ENCODE measurements at places on chromosomes 13 and 19.

- DNase-seq: no peak
These were observed 46.4 kb upstream of the ZNF536 start for GRCh38 chr19:30325676-30326392.

GRCh38 chr19:55441319-55441691 lies 1.8 kb downstream of the SHISA7 start:
- peak; percentile 54 for DNase-seq

GRCh38 chr19:22735911-22736645 lies 47.9 kb downstream of the ZNF99 start:
- DNase-seq: no peak

- DNase-seq: peak; percentile 69
These were observed 19.2 kb upstream of the ERCC1 start for GRCh38 chr19:45442778-45443461.

DNA sequence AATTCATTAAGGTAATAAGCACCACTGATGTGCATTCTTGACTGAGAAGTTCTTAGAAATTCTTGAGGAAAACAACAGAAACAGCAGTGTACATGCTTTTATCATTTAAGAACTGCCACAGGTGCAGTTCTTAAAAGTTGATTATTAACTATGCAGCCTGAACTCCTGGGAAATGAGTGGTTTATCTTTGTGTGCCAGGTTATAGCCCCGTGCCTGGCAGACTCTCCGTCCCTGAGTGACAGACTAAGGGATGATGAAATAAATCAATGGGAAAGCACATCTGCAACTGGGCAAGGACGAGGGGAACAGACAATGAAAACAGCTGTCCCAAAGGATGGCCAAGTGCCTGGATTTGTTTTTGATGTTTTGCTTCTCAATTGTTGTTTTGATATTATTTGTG lies 84.4 kb upstream of the SPATA13 start:
- DNase-seq: no peak

DNA sequence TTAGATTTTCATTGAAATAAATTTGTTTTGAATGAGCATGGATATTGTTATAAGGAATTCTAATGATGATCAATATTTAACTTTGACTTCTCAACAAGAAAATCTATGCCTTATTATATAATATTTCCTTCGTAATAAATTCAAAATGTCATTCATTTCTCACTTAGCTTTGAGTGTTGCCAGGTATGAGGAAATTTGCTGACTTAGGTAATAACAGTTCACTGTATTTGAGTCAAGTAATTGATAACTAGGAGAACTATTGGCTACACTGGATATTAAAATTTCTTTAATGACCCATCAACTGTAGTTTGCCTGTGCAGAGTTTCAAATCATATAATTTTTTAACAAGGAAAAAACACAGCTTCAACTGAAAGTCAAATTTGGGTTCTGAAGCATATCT lies 746.6 kb downstream of the SLITRK5 start:
- no peak for DNase-seq

GRCh38 chr19:35030257-35031071 lies at the start of gene SCN1B:
SCN1B (plus strand) TSS chr19:35030470; CDS start chr19:35030821, 351 bp downstream.
- peak; percentile 83 for DNase-seq

DNA sequence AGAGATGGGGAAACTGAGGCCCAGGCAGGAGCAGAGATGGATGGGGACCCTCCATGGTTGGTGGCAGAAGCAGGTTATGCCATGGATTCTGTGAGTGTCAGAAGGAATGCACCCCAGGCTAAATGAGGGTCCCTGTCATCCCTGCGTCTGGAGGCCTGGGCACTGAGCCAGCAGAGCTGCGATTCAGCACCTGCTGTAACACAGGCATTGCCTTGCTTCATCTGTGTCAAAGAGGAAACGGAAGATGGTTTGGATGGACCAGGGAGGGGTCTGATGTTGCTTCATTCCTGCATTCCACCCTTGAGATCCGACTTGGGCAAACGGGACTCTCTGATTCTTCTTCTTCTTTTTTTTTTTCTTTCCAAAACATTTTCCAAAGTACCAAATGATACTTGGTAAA lies 1.2 kb downstream of the C5AR1 start:
- DNase-seq: no peak

- no peak for DNase-seq
These were observed 7.7 kb downstream of the KASH5 start for GRCh38 chr19:49395581-49396407.

- DNase-seq: no peak
These were observed 1150.2 kb upstream of the PCDH9 start for GRCh38 chr13:68380041-68380973.

GRCh38 chr13:43879755-43880181 lies at the start of gene LACC1:
LACC1 (plus strand) TSS chr13:43879904; CDS start chr13:43880986, 1,082 bp downstream.
- DNase-seq: no peak

DNA sequence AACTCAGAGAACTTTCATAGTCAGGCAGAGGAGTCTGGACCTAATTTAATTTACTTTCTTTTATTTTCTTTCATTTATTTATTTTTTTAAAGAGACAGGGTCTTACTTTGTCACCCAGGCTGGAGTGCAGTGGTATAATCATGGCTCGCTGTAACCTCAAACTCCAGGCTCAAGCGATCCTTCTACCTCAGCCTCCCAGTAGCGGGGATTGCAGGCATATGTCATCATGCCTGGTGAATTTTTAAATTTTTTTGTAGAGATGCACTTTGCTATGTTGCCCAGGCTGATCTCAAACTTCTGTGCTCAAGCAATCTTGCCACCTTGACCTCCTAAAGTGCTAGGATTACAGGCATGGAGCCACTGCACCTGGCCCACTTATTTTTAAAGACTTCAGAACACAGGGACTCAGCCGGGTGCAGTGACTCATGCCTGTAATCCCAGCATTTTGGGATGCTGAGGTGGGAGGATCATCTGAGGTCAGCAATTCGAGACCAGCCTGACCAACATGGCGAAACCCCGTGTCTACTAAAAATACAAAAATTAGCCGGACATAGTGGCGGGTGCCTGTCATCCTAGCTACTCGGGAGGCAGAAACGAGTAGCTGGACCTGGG lies 50.6 kb downstream of the KLF5 start:
- no peak for DNase-seq

GRCh38 chr19:1243768-1244692 lies 2.5 kb downstream of the ATP5F1D start:
- peak; percentile 88 for DNase-seq

GRCh38 chr13:68535329-68535728 lies 1305.2 kb upstream of the PCDH9 start:
- DNase-seq: no peak

DNA sequence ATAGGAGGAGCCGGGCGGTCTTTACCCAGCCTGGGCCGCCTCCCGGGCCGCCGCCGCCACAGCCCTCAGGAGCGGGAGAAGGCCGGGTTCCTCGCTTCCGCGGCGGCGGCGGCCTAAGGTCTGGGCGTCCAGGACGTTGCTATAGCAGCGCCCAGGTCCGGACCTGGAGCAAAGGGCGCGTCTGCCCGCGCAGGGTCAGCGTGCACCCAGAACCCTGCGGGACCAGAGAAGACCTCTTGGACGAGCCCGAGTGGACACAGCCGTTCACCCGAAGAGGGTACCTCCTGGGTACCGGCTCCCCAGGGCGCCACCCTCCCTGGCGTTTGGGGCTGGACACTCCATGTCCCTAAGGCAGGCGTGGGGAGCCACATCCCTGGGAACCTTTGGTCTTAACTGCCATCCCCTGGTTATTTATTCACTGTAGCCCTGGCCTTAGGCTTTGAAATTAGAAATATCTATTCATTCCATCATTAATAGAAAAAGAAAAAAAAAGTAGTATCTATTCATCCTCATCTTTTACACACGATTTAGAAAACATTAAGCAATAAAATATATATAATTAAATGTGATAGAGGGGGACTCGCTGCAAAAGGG lies 2.4 kb downstream of the DZIP1 start:
- DNase-seq: peak; percentile 87

DNA sequence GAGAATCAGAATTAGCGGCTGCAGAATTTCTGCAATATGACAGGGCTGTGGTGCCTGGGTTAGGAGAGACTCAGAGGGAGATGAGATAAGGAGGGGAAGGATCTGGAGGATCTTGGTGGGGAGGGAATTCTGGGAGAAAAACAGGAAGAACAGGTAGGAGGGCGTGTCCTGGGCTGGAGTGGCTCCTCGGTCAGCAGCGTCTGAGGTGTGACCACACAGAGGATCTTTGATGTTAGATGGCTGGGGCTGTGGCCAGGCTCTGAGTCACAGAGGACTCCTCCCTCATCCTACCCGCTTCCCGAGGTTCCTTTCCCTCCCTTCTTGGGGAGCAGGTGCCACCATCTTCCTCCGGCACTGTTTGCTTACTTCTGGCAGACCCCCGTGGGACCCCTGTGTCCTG lies 6.4 kb upstream of the KLK6 start:
- DNase-seq: peak; percentile 74

- DNase-seq: peak; percentile 56
These were observed 6.5 kb upstream of the SUPT20H start for GRCh38 chr13:37065890-37066526.

Data from GM23338 (cell line).